HAP-1 (cell line): ENCODE measurements at places on chromosomes 5 and 9.

DNA sequence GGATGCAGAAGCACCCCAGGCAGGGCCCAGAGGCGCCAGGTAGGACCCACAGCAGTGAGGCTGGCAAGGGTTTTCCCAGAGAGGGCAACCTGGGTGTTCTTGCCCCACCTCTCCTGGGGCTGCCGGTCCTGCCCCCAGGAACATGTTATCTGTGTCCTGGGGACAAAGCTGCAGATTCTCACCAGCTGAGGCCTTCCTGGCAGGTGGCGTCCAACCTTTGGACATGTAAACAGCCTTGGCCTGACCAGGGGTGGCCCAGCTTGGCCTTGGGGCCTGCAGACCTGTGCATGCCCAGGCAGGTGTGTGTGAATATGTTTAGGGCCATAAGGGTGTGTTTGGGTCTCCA lies 101.8 kb upstream of the LARP1 start:
- no peak for DNase-seq

- peak; percentile 93 for DNase-seq
These were observed 10.1 kb downstream of the LHFPL2 start for GRCh38 chr5:78638423-78638822.

- DNase-seq: no peak
These were observed 1.3 kb upstream of the EXOSC2 start for GRCh38 chr9:130692321-130692720.

- DNase-seq: no peak
These were observed 49.5 kb upstream of the DENND4C start for GRCh38 chr9:19180991-19181390.

DNA sequence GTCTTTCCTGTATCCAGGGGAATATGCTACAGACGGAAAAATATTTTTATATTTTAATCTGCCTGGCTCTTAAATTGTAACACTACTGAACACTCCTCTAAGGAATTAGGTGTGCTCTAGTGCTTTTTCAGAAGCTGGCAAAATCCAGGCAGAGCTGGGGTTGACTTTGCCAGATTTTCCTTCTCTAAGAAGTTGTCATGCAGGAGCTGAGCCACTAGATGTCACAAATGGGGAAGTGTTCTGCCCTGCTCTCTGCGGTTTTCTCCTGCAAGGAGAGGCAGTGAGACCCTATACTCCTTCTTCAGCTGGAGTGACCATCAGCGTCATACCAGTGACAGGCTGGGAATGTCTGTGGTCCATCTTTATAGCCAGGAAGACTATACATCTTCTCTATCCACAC lies 112.5 kb downstream of the HAPLN1 start:
- DNase-seq: peak; percentile 33

- peak; percentile 65 for DNase-seq
These were observed 80.5 kb upstream of the JAK2 start for GRCh38 chr9:4904322-4905134.
